Right hindlimb (tissue), 1 donor: ENCODE measurements at places on chromosomes 11 and 22.

DNA sequence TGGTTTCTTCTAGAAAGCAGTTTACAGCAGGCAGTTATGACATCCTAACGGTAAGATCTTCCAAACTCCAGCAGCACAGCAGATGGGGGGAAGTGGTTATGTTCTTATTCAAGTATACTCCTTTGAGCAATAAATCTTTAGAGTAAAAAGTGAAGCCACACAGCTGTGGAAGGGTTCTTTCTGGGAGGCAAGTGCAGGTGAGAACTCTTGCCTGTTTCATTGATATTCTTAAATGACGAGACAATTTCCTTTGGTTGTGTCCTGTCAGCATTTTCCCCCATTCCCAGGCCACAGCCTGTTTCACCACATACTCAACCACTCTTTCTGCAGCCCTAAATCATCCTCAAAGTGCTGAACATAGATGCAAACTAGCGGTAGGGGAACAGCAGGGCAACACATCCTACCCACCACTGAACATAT, 207.3 kb upstream of the MTNR1B start:
- DNase-seq, result no peak

GRCh38 chr22:40231618-40232313, 54.0 kb downstream of the TNRC6B start:
- no peak for DNase-seq

GRCh38 chr11:37504921-37505320, 906.9 kb upstream of the RAG2 start:
- DNase-seq, result no peak

GRCh38 chr22:19466126-19466716, 12.8 kb downstream of the UFD1 start:
- no peak for DNase-seq

- no peak for DNase-seq
Measured at GRCh38 chr11:132604431-132604830, 927.9 kb downstream of the OPCML start.

DNA sequence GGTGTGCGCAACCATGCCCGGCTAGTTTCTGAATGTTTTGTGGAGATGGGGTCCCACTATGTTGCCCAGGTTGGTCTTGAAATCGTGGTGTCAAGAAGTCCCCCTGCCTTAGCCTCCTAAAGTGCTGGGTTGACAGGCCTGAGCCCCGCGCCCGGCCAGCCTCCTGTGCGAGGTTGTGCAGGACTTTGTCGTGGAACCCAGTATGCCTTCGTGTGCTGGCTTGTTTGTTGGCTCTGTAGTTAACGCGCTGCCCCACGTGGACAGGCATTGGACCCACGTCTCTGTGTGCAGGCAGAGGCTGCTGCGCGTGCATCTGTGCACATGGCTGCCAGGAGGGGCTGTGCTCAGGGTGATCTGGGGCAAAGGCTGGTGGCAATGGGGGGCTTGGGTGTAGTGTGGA, 33.9 kb upstream of the ZNF195 start:
- DNase-seq, result no peak

- DNase-seq, result no peak
Measured at GRCh38 chr22:29096736-29097669, 24.2 kb downstream of the KREMEN1 start.

DNA sequence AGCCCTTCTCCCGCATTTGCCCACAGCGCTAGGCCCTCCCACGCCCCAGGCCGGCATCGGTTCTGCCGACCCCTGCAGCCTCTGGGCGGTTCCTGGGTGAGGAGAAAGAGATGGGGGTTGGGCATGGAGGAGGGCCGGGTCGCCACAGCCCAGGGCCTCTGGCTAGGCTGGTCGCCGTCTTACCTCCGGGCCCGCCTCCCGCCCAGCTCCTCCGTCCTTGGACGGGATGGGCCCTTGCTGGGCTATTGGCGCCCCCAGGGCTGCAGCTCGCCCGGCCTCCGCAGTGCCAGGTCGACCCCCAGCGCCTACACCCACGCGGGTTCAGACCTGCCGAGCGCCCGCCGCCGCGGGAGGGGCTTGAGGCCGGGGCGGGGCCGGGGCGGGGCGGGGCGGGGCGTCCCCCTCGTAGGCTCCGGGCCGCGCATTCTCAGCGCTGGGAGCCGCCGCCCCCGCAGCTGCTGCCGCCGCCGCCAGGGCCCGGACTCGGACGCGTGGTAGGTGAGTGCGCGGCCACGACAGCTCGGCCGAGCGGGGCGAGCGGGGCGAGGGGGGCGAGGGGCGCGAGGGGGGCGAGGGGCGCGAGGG, at the start of gene CD151:
Gene CD151, plus strand, starts transcription at position 424 of the 585 bp plus-strand sequence. CDS start 3,118 bp downstream, outside the sequence.
- DNase-seq, result peak; percentile 83

DNA sequence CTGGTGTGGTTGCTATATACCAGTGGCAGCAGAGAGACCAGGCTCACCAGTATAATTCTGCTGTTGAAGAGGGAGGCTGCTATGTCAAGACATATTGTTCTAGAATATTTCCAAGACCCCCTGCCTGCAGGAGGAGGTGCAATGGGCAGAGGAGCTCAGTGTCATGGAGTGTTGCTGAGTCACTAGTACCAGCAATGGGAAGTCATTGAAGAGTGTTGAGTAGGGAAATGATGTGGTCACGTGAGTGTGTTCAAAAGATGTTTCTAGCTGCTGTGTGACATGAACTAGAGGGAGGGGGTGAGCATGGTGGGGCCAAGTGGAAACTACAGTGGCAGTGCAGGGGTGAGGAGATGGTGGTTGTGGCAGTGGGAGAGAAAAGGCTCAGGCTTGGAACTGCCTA, 76.3 kb upstream of the BIRC3 start:
- DNase-seq, result no peak

DNA sequence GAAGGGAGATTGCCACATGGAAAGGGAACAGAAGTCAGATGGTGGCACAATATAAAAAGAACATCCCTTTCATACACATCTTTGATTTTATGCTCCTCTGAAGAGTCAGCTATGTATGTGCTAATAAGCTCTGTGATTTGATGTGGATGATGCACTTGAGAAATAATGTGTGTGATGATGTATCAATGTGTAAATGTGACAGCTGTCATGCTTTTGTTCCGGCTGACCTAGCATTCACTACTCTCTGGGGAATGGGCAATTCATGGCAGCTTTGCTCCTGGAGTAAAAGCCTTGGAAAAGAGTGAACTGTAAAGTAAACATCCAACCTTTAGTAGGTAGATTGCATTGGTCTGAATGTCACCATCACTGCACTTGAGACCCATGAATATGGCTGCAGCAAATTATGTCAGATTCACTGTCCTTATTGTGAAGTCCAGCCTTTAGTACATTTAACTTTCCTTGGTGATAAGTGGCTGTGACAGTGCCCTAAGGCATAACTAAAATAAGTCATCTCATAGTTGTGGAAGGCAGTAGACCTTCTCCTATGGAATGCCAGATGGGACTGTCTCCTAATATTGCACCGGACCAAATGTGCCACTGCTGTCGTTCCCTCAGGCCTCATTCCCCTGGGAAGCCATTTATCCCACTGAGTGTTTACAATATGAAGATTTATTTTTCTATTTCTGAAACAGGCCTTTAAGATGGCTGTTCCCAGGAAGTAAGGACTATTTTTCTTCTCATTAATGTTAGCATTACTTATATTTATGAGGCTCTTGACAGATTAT, 178.2 kb upstream of the CCDC90B start:
- no peak for DNase-seq

- DNase-seq, result no peak
Measured at GRCh38 chr11:811446-812245, 1.9 kb downstream of the RPLP2 start.

DNA sequence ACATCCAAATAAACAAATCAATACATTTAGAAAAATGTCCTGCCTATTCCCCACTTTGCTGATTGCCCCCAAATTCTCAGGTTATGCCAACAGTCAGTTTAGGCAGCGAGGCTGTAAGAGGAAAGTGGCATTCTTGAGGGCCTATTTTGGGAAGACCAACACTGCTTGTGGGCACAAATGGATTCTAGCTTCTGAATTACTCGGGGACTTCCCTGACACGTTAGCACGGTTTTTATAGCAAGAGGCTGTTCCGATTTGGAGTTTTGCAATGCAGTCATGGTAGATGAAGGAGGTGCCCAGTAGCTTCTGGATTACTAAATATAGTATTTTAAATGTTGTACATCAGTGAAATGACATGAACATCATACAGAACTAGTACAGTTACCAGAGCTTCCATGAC, 13.1 kb downstream of the RCN1 start:
- DNase-seq, result no peak

DNA sequence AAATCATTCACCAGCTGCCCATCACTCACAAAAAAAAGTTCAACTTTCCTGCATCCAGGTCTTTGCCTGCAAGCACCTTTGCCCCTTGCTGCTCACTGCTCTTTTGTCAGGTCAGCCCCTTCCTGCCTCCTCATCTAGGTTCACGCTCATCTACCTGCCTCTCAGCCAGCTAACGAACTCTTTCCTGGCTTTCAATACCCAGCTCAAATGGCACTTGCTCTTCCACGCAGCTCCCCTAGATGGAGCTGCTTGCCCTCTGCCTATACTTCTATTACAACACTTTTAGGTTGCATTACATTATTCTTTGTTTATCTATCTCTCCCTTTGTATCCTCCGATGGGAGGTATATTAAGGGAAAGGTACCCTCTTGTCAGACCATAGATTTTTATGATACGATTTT, 78.9 kb upstream of the TBCEL start:
- DNase-seq, result no peak

- peak; percentile 53 for DNase-seq
Measured at GRCh38 chr22:36659762-36660509, 43.6 kb downstream of the CACNG2 start.

DNA sequence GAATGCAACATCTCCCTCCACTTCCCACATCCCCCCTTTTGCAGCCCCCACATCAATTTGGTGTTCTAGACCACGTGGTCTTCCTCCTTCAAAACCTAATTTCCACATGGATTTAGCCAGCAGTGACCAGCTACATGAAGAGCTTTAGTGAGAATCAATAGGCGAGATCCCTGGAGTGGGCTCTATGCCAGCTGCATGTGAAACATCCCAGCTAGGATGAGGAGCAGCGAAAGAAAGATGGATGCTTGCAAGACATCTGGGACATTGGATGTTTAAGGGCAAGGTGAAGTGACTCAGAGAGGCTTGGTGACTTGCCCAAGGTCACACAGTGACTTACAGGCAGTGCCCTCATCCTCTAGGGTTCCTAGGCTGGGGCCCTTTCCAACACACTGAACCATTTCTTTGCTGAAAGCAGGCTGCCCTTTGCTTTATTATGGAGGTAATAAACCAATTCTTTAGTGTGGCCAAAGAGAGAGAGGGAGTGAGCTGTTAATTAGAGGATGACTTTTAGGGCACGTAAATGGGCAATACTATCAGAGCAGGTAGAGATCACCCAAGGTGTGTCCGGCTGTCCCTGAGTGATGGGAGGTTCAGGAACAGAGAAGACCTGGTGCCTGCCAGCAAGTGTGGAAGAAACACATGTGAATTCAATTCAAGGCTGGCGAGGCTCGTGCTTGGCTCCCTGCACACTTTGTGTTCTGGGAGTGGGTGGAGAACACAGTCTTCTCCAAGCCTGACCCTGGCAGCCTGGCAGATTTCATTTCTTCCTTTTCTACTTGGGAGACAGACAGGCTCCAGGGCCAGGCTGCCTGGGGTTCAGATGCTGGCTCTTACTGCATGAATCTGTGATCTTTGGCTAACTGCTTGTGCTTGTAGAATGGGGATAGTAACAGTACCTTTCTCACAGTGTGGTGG, 24.0 kb downstream of the TSPAN18 start:
- peak; percentile 69 for DNase-seq

DNA sequence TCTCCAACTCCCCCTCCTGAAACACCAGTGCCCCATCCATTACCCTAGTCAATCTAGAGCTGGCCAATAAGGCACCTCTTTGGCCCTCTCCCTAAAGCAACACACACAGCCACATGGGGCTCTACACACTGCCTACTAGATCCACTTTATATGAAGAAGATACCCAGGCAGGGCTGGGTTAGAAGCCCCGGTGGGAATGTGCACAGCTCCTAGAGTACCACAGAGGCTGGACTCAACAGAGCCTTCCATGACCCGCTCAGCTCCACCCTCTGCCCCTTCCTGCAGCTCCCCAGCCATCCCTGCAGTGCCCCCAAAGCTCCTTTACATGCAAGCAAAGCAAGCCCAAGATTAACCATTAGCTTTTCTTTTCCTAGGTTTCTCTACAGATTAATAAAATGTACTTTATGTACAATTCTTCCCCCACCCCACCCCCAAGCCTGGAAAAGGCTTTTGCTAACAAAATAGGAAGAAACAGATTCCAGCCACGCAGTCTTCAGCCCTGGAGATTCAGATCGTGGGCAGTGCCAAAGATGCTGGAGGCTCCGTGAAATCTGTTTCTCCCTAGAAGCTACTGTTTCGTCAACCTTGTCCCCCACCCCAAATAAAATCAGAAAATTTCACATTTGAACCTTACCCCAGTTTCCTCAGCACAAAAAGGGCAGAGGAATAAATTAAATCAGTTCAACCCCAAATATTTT, 51.8 kb downstream of the IGSF9B start:
- no peak for DNase-seq

GRCh38 chr11:134800130-134800529, 388.1 kb upstream of the B3GAT1 start:
- no peak for DNase-seq
